ENCODE measurements at places on chromosomes 1 and 21.

- DNase-seq, result no peak
These were observed 201.7 kb upstream of the AJAP1 start for GRCh38 chr1:4452701-4453100.

- DNase-seq, result no peak
These were observed 112.0 kb downstream of the PDE4B start for GRCh38 chr1:65904681-65905083.

GRCh38 chr1:174074757-174075156 lies 52.6 kb upstream of the RC3H1 start:
- peak; percentile 10 for DNase-seq

- DNase-seq, result no peak
These were observed 46.5 kb upstream of the LRRN2 start for GRCh38 chr1:204731985-204732575.

GRCh38 chr1:192615055-192615454 lies 20.9 kb upstream of the RGS13 start:
- DNase-seq, result no peak

- no peak for DNase-seq
These were observed 6.4 kb downstream of the TCHH start for GRCh38 chr1:152108882-152109222.

DNA sequence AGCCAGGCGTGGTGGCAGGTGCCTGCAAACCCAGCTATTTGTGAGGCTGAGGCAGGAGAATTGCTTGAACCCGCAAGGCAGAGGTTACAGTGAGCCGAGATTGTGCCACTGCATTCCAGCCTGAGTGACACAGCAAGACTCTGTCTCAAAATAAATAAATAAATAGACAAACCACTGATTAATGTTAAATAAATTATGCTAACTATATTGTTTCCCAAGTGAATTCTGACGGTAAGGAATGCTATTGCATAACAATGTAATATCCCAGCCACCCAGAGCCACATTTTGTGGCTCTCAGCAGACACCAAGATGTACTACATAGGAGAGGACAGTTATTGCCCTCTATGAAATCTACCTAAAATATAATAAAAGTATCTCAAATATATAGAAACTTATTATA lies 55.4 kb downstream of the LPGAT1 start:
- DNase-seq, result no peak

GRCh38 chr1:186404454-186405051 lies 28.9 kb downstream of the ODR4 start:
- DNase-seq, result peak; percentile 13

- no peak for DNase-seq
These were observed 97.8 kb downstream of the LPAR3 start for GRCh38 chr1:84795213-84795612.

DNA sequence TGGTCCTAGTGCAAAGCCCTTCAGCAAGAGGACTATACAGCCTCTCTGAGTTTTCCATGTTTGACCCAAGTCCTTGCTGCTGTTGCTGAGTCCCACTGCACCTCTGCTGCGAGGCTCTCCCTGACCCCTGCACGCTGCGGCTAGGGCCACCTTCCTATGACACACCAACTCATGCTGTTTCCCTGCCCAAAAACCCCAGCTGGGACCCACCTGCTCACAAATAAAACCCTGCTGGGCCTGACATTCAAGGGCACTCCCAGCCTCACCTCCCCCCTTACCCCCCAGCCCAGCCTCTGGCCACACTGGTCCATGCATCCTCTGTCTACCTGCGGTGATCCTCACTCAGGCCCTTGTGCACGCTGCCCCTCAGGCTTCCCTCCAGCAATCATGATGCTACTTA lies 12.3 kb upstream of the ASCL5 start:
- no peak for DNase-seq

DNA sequence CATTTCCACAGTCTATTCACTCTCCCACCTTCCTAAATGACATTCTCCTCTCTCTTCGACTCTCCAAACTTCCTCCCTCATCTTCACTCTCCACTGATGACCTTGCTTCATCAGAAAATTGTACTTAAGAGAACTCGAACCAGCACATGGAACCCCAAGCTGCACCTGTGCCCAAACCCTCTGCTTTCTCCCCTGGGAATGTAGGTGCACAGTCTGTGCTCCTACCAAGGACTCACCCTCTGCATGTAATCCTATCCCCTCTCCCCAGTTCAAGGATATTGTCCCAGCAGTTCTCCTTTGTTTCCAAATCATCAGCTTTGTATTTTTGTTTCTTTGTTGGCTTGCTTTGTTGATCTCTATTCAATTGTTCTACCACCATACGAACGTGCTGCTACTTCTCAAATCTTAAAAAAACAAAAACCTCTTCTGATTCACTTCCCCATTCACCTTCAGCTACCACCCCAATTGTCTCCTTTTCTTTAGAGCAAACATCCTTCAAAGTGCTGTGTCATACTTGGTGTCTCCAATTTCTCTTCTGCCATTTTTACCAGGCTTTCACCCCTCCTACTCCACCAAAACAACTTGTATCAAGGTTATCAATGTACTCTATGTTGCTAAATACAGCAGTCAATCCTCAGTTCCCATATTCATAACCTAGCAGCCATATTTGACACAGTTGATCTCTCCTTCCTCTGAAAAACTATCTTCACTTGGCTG lies 26.8 kb downstream of the RAB3B start:
- no peak for DNase-seq

- DNase-seq, result no peak
These were observed 21.5 kb upstream of the NHLH2 start for GRCh38 chr1:115862403-115862802.

- no peak for DNase-seq
These were observed 55.9 kb downstream of the SLC35F3 start for GRCh38 chr1:233960386-233960785.

- no peak for DNase-seq
These were observed 24.9 kb downstream of the NGF start for GRCh38 chr1:115313182-115313581.

GRCh38 chr1:170296642-170297041 lies 150.9 kb downstream of the NTMT2 start:
- no peak for DNase-seq

All from skeletal muscle cell (primary cell).